ENCODE measurements at places on chromosomes 3 and 15.

DNA sequence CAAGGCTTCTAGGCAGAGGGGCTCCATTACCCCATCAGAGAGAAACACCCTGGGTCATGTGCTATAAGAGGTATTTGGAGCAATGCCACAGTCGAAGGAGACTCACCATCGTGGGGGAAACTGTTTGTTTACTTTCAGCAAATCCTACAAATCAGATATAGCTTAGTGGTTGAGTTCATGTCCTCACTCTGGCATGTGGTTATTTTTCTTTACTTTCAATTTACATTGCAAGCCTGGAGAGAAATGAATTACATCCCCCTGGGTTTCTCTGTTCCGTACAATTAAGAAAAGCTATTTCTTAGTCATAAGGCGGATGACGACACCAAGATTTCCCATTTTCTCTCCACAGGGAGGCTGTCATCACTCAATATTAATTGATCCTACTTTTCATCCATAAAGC is 36.9 kb downstream of the RFTN1 start:
- no peak for DNase-seq

DNA sequence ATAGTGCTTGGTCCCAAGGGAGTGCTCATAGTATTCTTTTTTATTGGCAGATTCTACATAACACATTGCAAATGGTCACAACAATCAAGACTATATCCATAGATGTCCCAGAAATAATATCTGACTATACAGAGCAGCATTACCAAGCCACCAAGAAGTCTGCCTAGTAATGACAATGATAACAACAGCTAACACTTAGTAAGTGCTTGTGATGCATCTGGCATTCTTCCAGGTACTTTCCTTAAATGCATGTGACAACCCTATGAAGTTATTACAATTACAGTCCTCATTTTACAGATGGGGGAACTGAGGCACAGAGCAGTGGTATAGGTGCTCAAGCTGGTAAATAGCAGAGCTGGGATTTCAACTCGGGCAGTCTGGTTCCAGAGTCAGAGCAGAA is 49.6 kb upstream of the ICE2 start:
- DNase-seq: no peak

- no peak for DNase-seq
Observed at GRCh38 chr3:73470860-73471259, 153.9 kb downstream of the PDZRN3 start.

DNA sequence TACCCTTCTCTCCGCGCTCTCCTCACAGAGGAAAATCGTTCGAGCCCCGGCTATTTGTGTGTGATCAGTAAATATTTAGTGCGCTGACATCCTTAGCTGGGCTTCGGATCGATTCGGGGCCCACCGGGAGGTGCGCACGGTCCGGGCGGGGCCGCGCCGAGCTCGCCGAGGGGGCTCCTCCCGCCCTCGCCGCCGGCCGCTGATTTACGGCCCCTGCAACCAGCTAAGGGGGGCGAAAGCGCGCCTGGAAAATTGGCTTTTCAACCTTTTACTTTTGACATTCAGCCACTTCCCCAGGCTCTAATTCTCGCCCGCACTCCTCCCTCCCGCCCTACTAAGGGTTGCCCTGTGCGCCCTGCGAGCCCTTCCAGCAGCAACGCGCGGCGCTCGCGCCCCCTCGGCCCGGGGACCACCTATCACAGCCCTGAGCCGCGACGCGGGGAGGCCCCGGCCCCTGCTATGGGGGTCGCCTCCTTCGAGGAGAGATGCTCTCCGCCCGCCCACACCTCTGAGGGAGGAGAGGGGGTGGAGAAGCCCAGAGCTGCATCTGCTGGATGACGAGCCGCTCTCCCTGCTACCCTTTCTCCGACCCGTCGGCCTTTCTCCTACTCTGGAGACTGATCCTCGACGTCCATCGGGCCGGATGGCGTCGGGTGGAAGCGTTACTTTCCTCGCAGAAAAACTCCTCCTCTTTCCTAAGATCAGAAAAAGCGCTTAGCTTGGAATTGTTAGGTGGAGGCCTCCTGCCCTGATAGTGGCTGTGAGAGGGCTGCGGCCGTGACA is 7.8 kb upstream of the NR2F2 start:
- DNase-seq: no peak

GRCh38 chr3:150278195-150278594 is 129.9 kb upstream of the TSC22D2 start:
- no peak for DNase-seq

DNA sequence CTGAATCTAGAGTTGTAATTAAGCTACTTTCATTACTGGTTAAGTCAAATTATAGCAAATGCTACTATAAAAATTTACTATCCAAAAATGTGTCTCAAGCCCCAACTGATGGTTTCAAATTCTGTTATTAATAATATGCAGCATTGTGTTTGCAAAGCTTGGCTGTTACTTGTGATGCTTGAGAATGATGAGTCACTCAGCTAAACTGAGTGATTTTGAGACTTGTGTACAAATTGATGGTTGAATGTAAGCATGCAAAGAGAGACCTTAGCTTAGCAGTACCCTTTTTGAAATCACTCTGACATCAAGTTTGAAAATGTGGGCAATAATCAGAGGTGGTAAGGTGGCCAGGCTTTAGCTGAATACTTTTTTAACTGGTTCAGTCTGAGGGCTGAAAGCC is 27.6 kb downstream of the OPA1 start:
- DNase-seq: no peak

GRCh38 chr3:123026565-123027291 is 835 bp downstream of the SEMA5B start:
- DNase-seq: no peak

GRCh38 chr3:46833346-46834300 is 29.6 kb downstream of the MYL3 start:
- DNase-seq: no peak

DNA sequence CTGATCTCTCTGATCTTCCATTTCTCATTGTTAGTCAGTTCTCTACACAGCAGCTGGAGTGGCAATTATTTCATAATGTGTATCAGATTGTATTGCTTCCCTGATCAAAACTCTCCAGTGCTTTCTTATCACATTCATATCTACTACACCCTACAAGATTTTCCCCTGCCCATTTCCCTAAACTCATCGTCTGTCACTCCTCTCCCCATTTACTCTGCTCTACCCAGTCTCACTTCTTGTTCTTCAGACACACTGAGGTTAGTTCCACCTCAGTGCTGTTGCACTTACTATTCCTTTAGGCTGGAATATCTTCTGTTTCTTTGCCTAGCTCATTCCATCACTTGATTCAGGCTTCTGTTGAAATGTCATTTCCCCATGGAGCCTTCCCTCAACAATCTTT is 197.1 kb downstream of the SATB1 start:
- no peak for DNase-seq

GRCh38 chr15:47405365-47406162 is 311.7 kb upstream of the SEMA6D start:
- DNase-seq: no peak

DNA sequence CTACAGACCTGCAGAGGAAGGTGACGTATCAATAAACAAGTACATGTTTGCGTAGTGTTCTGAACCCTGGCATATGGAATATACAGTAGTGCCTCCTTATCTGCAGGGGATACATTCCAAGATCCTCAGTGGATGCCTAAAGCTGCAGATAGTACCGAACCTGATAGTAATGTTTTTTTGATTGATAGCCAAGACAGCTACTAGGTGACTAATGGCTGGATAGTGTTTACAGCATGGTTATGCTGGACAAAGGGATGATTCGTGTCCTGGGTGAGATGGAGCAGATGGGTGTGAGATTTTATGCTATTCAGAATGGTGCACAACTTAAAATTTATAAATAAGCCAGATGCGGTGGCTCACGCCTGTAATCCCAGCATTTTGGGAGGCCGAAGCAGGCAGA is 55.8 kb upstream of the IGF2BP2 start:
- DNase-seq: no peak

- no peak for DNase-seq
Observed at GRCh38 chr3:196600359-196600758, 31.9 kb downstream of the FBXO45 start.

DNA sequence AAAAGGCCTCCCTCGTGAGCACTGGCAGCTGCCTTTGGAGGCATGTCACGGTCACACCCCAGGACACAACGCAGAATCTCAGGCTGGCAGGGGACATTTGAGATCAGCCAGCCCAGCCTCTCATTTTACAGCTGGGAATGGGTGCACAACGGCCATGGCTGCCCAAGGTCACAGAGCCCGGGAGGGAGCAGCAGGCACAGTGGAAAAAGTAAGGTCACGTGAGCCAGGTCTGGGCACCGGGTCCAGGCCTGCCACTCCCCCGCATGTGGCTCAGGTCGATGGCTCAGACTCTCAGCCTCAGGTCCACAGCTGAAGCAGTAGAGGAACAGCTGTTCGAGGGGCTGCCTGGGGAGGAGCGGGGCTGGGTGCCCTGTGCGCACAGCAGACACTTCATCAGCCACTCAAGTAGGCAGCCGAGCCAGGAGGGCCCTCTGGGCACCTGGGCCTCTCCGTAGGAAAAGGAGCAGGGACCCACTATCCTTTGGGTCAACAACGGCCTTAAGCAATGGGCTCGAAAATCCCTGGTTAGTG is 260.6 kb downstream of the GOLGA6L6 start:
- DNase-seq: no peak

DNA sequence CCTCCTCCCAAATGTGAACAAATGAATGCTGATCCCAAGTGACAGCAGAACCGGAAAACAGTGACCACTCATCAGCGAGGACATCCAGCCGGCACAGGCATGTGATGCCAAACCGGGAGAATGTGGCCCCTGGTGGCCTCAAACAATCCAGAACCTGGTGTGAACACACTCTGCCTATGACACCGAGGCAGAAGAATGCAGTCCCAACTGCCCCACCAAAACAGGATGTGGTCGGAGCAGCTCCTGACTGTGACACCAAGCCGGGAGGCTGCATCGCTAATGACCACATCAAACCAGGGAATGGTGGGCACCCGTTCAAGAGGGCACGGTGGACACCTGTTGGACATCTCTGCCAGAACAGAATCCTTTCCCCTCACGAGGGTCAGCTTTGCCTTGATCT is 15.4 kb downstream of the SCN5A start:
- DNase-seq: no peak

DNA sequence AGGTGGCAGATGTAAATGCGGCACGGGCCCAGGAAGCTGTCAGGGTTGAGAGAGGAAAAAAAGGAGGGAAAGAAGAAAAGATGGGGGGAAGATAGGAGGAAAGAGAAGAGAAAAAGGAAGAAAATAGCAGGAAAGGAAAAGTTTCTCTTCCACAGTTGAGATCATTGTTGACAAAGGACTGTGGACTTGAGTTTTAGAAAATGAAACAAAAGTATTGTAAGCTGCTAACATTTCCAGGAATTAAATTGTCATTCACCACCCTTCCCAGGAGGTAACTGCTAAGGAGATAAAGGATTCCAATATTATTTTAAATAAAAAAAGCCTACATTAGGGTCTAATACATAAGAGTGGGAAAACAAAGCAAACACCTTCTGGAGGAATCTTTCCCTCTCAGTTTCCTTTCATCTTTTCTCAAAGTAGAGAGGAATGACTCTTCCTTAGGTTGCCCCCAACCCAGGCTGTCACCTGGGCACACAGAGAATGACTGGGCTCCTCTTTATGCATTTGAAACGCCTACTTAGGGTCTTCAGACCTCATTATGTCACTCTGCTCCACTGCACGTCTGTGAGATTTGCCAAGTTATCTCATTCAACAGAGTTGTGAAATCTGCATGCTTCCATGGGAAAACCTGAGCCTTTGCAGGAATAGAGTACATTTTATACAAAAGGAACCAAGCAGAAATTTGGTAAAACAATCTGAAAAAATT is 194.0 kb downstream of the TNIK start:
- DNase-seq: no peak

DNA sequence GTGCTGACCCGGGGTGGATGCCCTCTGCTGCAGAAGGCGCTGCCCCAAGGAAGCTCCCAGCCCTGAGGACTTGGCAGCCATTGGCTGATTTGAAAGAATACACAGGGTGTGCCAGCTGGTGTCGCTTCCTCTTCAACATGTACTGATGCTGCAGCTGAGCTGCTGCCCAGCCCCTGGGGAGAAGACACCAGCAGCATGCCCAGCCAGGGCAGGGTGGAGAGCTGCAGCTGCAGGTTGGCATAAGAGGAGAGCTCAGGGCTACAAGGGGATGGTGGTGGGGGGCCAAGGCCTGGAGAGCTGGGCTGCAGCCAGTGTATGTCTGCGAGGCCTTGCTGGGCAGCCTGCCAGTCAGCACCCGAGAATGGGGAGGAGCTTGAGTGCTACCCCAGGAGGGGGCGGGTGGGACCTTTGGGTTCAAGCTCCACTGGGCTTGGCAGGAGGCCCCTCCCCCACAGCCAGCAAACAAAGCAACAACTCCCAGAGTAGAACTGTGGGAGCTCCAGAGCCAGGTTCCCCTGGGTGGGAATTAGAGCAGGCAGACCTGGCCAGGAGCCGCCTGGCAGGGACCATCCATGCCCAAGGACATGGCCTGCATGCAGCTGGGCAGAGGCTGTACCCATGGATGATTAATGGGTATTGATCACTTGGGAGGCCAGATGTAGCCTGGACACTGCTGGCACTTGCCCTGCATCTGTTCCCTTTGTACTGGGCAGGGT is 9.2 kb upstream of the SEMA4B start:
- peak; percentile 23 for DNase-seq

DNA sequence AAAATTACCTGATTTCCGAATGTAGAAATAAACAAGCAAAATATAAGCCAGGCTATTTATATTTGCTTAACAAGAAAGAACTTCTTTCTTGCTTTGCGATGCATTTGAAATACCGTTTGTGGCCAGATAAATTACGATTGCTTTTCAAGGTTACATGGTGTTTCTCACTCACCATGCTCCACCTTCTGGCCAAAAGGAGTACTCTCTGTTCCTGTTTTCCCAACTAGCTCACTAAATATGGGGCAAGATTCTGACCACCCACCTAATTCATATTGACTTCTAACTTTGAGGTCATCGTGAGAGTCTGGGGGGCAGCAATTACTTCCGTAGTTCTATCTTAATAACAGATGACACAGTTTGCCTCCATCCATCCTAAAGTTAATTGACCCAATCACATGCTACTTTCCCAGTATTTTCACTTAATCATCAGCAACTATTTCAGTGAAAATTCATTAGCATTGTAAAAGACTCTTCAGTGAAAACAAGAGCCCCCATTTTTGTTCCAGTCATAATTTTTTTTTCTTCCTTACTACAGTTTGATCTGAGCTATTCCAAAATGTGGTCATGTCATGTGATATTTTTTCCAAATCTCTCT is 25.9 kb downstream of the ACP3 start:
- DNase-seq: peak; percentile 7

DNA sequence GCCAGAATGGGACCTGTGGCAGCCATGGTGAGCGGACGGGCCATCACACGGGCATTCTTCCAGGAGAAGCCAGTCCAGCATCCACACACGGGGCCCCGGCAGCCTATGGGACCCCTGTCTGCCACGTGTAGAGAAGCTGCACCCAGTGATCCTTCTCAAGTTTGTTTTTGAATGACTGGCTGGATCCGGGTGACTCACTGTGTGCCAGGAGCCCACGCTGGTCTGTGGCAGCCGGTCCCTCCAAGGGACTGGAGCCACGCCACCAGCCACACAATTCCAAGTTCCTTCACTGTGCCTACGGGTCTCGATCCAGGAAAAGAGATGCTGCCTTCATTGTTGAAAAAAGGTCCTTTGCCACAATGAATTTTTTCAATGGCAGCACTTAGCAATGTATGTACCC is 58.1 kb downstream of the ATP10A start:
- DNase-seq: no peak

GRCh38 chr3:47634996-47635395 is 56.3 kb upstream of the CSPG5 start:
- DNase-seq: no peak

GRCh38 chr3:197027151-197027895 is 2.3 kb downstream of the MELTF start:
- DNase-seq: no peak

- DNase-seq: no peak
Observed at GRCh38 chr3:118077332-118077731, 957.3 kb downstream of the IGSF11 start.

GRCh38 chr3:195031574-195032003 is 239.4 kb downstream of the XXYLT1 start:
- DNase-seq: no peak

Measured in activated gamma-delta T cell treated with Interleukin-2 at 50 U/mL for 16 hours (primary cell).